Fibroblast of pulmonary artery (primary cell): ENCODE measurements at places on chromosomes 12 and 14.

DNA sequence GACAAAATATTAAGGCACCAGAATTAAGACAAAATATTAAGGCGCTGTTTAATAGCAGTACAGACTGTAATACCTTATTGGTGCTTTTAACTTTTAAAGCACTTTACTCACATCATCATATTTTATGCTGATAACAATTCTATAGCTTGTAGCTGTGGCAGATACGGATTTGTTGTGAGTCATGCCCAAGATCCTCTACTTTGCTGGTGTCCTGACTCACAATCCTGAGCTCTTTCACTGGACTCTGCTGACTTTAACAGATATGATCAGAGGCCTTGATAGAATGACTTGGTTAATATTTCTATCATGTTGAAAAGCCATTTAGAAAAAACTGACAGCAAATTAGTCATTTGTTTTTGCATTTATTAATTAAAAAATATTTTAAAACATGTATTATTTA lies 99.0 kb upstream of the PKP2 start:
- no peak for DNase-seq

DNA sequence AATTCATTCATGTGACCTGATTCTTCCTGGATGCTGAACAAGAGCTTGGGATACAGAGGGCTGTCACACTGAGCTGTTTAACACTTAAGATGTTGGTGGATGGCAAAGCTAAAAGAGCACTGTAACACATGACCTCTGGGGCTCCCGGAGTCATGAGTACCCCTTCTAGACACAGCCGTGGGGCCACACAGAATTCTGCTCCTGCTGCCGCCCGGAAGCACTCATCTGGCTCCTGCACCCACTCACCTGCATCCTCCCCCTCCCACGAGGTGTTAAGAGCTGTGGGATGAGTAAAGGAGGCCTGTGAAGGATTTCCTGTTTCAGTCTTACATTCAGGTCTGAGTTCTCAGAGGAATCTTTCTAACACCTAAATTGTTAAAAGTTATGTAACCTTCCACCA lies 78.0 kb upstream of the SSTR1 start:
- DNase-seq, result no peak

GRCh38 chr14:94237983-94238382 lies 55.1 kb downstream of the SERPINA10 start:
- no peak for DNase-seq

DNA sequence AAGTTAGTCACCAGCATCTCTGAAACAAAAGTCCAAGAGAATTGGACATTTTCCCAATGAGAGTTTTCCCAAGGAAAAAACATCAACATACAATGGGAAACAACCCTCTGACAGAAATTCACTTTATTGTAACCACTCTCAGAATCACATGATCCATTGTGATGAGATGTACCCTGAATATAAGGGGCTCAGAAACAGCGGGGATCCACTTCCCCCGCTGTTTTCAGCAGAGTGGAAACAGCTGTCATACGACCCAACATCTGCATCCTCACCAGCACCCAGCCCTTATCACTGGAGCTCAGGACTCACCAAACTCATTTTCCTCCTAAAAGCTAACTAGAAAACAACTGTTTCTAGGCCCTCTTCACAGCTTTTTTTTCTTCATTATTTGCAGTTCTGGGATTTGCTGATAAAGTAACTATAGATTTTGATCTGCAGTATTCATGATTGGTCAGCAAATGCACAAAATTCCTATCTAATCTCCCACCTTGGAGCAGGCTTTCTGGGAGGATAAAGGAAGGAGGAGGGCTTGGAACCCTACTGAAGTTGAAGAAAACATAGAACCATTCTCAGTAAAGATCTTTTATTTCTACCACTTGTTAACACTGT lies 31.3 kb downstream of the CORO1C start:
- DNase-seq, result peak; percentile 73

- no peak for DNase-seq
These were observed 4.9 kb upstream of the NECAP1 start for GRCh38 chr12:8077207-8077606.

GRCh38 chr14:40347675-40348074 lies 915.4 kb upstream of the FBXO33 start:
- no peak for DNase-seq
